ENCODE measurements at places on chromosomes 1 and 21.

DNA sequence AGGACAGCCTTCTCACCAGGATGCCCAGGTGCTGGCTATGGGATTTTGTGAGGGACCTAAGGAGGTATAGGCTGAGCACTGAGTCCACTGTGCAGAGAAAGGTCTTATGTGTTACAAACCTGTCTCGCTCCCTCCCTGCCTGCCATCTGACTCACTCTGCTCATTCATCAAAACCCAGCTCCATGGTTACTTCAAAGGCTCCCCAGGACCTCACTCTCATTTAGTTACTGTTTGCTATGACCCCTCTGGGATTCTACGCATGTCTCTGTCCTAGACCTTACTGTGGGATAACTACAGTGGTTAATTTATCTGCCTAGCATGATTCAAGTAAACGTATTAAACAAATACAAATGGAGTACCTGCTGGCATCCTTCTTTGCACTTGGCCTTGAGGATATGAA, 211.6 kb upstream of the KIAA0040 start:
- DNase-seq, result no peak

DNA sequence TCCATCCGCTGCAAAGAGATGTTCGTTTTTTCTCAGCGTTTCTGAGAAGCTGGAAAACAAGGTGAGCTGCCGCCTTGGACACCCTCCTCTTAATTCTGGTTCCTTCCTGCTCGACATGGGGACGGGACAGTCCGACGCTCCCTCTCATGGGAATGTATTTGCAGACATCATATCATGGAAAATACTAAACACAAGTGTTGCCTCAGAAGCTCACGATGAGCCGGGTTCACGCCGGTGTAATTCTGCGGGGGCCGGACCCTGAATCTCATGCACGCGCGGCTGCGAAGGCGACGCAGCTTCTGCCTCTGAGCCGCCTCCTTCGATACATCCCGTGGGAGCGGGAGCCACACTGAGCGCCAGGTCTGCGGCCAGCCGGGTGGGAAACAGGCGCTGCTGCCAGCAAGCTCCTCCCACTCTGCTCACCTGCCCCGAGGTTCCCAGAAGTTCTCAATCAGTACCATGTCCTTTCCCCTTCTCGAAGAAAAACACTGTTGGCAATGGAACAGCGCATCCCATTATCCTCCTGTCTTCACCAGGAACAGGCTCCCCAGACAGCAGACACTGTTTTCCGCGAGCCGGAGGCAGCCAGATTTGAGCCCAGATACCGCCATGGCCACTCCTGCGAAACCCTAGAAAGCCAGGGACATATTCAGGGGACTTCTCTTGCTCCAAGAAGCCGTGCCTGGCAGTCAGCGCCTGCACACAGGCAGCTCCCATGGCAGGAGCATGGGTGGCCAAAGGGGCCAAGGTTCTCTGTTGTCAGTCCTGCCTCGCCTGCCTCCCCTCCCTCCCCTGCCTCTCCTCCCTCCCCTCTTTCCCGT, 98.0 kb downstream of the WDR4 start:
- no peak for DNase-seq

DNA sequence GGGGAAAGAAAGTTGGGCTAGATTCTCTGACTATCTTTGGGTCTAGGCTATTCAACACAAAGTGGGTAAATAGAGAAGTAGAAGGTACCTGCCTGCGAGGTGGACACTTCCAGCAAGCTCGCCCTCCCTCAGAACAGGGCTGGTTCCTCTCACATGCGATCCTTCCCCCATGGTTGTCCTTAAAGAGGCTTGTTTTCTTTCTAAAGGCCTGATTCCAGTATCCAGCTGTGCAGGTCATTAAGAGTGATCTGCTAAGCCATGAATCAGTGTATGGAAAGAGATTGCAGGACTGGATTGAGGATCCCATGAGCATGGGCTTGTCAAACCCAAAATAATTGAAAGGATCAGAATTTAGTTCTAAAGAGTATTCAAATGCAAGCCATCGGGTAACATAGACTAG, 189.0 kb downstream of the URB2 start:
- no peak for DNase-seq

DNA sequence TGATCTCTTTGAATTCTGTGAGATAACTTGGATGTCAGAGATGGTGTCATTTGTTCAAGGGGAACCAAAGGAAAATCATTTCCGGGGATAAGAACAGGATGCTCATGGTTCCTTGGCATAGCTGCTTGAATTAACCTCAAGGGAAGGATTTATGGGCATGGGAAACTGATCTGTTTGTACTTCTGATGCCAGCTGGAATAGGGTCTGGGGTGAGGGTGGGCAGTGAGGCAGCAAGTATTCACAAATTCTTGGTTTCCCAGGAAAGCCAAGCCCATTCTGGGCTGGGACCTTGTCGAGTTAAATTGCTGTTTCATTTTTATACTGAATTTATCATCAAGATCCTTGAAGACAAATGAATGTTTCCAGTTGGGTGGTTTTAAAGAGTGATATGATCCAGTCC, 14.1 kb downstream of the INTS3 start:
- DNase-seq, result no peak

GRCh38 chr1:18640228-18641004, 9.8 kb downstream of the PAX7 start:
- no peak for DNase-seq

DNA sequence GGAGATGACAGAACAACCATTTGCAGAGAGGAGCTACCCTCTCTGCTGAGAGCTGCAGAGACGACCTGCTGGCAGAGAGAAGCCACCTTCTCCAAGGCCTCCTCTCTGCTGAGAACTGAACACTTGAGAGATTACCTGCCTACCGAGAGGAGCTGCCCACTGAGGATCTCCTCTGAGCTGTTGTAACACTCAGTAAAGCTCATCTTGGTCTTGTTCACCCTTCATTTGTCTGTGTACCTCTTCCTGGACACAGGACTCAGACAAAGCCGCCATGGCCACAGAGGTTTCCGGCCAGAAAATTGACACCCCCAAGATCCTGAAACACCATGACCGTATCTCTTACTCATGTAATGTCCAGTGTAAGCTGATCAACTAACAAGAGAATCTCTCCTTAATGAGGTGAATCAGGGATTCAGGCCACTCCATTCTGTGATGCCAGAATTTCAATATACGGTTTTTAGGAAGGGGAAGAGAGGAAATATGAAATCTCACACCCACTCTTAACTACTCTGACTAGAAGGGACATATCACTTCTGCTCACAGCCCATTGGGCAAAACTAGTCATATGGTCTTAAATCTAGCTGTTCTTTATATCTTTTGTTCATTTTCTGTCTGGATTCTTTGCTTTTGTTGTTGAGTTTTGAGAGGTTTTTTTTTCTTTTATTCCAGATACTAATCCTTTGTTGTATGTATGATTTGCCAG, 83.8 kb downstream of the RHOU start:
- DNase-seq, result no peak

DNA sequence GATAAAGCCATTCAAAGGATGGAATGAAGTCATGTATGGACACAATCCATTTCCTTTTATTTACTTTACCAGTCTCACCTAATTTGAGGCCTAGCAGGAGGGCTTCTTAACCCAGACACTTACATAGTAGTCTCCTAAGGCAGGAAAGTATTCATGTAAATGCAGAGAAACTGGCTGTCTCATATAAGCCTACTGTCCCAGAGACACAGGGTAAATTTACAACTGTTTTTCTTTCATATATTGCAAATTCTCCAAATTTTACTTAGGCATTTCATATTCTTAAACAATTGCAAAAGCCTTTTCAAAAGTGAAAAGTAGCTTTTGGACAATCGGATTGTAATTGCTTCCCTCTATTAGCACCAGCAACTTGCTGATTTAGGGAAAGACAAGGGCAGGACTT, 29.9 kb downstream of the SPAG17 start:
- no peak for DNase-seq

DNA sequence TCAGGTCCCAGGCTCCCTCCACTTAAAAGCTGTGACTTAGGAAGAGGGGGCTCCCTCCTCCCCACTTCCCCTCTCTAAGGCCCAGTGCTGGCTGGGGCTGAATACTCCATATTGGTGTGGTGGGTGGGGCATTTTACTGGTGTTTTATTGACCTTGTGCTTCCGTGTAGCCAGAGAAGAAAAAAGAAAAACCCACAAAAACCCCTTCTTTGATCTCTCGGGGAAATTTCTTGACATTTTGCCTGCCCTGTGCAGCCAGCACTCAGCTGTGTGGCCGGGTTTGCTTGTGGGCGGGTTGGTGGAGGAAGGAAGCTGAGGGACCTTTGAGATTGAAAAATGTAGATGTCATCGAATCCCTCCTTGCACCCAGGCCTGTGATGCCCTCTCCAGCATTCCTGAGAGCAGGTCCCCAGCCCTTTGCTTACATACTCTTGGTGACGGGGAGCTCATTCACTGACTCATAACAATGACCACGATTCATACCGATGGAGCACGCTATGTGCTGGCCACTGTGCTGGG, 24.8 kb downstream of the TNFRSF8 start:
- no peak for DNase-seq

GRCh38 chr21:16585896-16586295, 856.1 kb downstream of the USP25 start:
- no peak for DNase-seq

- no peak for DNase-seq
Observed at GRCh38 chr1:26912147-26912490, 1.7 kb downstream of the NR0B2 start.

GRCh38 chr21:45094412-45094811, 20.0 kb downstream of the ADARB1 start:
- no peak for DNase-seq

DNA sequence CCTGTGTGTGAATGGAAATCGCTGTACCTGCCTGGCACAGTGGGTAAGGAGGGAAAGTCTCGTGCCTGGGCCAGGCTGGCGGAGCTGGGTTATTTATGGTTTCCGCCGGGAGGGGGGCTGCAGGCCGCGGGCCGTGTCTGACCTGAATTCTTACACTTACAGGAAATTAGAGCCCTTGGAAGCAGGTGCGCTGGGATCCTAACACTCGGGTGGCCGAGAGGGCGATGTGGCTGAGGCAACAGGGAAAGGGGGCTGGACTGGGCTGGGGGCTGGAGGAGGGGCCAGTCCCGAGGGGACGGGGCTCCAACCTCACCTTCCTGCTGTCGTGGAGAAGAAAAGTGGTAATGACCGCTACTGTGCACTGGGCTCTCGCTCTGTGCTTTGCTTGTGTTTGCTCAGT, 109.4 kb upstream of the WNT4 start:
- DNase-seq, result no peak

- no peak for DNase-seq
Observed at GRCh38 chr1:92820551-92820950, 11.3 kb upstream of the RPL5 start.

- DNase-seq, result no peak
Observed at GRCh38 chr1:65477414-65478378, 57.2 kb downstream of the LEPR start.

- DNase-seq, result no peak
Observed at GRCh38 chr1:159900086-159900680, at the start of gene CFAP45. CFAP45 (minus strand) TSS chr1:159900165; CDS start chr1:159900098, 67 bp downstream.

DNA sequence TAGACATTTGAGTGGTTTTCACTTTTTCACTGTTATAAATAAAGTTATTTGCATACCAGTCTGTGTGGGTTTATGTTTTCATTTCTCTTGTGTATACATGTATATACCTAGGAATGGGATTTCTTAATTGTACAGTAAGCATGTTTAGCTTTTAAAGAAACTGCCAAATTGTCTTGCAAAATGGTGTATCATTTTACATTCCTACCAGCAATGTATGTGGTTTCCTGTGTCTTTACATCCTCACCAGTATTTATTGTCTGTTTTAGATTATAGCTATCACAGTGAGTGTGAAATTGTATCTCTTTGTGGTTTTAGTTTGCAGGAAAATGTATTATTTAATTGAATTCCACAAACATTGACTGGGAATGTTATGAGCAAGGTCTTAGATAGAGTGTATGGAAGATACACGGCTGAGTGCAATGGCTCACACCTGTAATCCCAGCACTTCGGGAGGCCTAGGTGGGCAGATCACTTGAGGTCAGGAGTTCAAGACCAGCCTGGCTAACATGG, 57.3 kb downstream of the MACF1 start:
- DNase-seq, result no peak

DNA sequence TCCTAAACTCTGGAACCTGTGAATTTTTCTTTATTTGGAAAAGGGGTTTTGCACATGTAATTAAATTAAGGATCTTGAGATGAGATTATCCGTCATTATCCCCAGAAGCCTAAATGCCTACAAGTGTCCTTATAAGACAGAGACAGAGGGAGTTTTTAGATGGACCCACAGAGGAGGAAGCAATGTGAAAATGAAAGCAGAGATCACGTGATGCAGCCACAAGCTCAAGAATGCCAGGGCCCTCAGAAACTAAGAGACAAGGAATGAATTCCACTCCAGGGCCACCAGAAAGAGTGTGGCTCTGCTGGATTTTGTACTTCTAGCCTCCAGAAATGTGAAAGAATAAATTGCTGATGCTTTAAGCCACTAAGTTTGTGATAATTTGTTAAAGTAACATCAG, 183.6 kb upstream of the UBE2U start:
- no peak for DNase-seq

DNA sequence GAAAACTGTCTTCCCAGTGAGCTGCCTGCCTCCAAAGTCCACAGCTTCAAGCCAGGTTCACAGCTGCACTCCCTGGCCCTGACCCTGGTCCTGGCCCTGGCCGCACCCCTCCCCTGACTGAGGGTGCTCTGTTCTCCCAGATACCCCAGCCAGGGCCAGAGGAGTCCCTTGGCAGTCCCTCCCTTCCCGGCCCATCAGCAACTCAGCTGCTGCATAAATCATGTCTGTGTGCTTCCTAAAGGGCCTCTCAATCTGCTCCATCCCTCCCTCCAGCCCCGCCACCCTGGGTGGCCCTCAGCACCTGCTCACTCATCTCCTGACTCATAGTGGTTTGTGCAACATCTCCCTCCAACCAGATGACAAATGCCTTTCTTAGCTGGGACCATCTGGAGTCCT, 24.8 kb upstream of the C1orf174 start:
- no peak for DNase-seq

GRCh38 chr1:244585867-244586266, 67.1 kb upstream of the DESI2 start:
- no peak for DNase-seq

DNA sequence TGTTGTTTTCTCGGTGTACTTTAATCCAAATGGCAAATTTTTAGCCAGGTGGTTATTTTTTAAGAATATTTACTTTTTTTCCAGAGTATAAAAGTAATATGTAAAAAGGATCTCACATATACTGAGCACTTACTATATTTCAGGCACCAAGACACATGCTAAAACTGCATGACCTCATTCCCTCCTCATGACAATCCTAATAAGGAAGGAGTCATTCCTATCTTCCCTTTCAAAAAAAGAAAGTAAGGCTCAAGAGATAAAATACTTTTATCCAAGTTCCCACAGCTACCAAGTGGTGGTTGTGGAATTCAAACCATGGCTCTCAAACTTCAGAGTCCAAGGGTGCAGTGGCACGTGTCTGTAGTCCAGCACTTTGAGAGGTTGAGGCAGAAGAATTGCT, 19.4 kb downstream of the ATP2B4 start:
- DNase-seq, result no peak

- DNase-seq, result no peak
Observed at GRCh38 chr1:66084442-66084841, 291.7 kb downstream of the PDE4B start.

DNA sequence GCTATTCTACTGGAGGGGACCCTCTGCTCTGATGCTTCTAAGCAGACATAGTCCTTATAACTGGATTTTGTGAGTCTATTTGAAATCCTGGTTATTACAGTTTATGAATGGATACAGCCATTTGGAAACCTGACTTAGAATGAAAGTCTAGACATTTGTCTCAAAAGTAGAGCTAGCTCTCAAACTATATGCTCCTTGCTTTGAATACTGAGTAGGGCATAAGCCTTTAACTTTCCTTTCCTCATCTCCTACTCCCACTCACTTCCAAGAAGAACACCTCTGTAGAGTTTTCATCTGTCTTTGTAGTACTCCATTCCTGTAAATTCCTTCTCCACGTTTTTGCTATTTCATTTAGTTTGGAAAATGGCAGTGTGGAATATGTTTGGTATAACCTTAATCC, 9.0 kb upstream of the ARID1A start:
- DNase-seq, result no peak

Data from T follicular helper cell (primary cell).